Mesothelial cell of epicardium (in vitro differentiated cells): ENCODE measurements at places on chromosomes 6 and 20.

DNA sequence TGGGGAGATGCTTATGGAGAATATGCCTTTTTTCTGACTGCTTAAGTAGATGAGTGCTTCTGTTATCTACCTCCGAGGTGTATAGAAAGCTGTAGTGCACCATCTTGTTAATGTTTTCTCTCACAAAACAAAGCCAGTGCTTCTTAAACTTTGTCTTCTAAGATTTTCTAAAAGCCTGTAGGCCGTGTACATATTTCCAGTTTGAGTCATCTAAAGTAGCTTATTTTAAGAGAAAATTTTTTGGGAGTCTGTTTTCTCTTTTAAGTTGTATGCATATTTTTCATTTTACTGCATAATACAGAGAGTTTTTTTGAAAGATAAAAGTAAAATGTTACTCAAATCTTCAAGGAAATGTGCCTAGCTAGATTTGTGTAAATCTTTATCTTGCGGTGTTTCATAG, 151.7 kb downstream of the GRIK2 start:
- H3K27ac ChIP-seq: peak overlapping the region; percentile 29
- H3K4me3 ChIP-seq: no peak overlapping the region
- no peak for DNase-seq
- H3K4me1 ChIP-seq: peaks cover 15% of the 10 kb centered on the region
- no peaks in the 10 kb centered on the region for H3K36me3 ChIP-seq

DNA sequence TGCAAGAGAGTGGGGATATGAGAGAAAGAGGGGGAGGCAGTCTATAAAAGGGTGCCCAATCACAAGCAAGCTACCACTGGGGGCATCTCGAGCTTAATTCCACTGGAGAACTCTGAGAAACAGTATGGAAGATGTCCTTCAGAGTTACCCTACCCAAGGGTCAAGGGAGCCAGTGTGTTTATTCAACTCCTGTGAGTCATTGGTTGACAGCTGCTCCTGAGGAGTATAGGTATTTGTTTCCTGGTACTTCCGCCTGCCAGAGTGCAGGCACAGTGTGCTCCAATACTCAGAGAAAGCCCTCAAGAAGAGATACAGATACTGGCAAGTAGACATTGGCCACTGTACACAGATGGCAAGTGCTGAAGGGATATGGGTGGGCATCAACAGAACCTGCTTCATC, 49.5 kb downstream of the ARHGAP40 start:
- peaks cover 3% of the 10 kb centered on the region for H3K4me1 ChIP-seq
- H3K36me3 ChIP-seq: no peaks in the 10 kb centered on the region
- H3K27ac ChIP-seq: no peak overlapping the region
- no peak overlapping the region for H3K4me3 ChIP-seq
- DNase-seq: no peak

GRCh38 chr6:108707328-108707976, 140.8 kb upstream of the ARMC2 start:
- H3K27me3 ChIP-seq: no peaks in the 10 kb centered on the region
- H3K27ac ChIP-seq: no peak overlapping the region
- H3K36me3 ChIP-seq: peaks cover 6% of the 10 kb centered on the region
- H3K4me1 ChIP-seq: peaks cover 53% of the 10 kb centered on the region

DNA sequence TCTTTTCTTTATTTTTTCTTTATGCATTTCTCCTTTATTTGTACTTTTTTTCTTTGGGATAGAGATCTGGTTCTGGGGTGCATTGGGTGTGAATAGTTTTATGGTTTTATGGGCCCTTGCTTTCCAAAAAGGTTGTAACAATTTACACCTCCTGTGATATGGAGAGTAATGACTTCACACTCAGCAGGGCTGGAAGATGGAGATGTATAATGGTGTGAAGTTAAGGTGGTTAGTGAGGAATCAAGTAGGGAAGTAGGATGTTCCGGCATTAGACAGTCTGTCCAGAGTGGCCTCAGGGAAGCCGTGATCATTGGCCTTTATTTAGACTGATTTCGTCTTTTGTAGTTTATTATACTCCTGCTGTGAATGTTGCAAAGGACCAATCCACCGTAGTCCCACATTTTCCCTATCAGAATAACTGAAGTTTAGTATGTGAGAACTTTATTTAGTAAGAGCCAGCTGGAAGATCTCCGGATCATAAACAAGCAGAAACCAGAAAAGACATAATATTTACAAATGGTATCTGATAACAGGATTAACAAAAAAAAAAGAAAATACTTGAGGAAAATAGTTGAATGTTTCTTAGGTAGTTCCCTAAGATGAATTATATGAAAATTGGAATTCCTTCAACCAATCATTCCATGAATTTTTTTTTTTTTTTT, 255.5 kb downstream of the TBC1D7 start:
- peaks cover 25% of the 10 kb centered on the region for H3K27me3 ChIP-seq
- no peaks in the 10 kb centered on the region for H3K4me1 ChIP-seq
- no peak overlapping the region for H3K27ac ChIP-seq
- H3K36me3 ChIP-seq: no peaks in the 10 kb centered on the region
- DNase-seq: no peak

DNA sequence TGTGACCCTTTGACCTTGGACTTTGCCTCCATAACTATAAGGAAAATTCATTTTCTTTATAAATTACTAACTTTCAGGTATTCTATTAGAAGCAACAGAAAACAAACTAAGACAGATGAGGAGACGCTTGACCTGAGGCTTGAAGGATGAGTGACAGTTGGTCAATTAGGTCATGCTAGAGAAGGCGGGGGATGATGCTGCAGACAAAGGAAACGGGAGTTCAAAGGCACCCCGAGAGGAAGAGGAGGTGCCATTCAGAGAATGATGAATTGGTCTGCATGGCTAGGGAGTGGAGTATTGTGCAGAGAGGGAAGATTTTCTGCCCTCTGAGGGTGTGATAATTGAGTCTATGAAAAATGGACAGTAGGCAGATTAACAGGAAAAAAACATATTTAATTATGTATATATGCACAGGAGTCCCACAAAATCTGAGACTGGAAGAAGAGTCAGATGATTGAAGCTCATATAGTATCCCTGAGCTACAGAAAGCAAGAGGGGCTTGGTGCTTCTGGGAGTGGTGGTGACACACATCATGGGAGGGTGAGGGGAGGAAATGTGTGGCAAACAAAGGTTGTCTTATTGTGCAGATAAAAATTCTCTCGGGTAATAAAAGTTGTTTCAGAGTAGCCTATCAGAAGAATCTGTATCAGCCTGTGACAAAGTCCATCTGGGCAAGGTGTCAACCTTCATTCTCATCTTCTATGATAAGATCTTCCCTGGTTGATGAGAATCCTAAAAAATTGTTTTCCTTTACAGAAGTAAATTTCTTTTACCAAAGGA, 20.4 kb upstream of the FUCA2 start:
- H3K4me3 ChIP-seq: no peak overlapping the region
- H3K27me3 ChIP-seq: peaks cover 10% of the 10 kb centered on the region
- no peak for DNase-seq
- H3K36me3 ChIP-seq: no peaks in the 10 kb centered on the region
- H3K4me1 ChIP-seq: peaks cover 4% of the 10 kb centered on the region

DNA sequence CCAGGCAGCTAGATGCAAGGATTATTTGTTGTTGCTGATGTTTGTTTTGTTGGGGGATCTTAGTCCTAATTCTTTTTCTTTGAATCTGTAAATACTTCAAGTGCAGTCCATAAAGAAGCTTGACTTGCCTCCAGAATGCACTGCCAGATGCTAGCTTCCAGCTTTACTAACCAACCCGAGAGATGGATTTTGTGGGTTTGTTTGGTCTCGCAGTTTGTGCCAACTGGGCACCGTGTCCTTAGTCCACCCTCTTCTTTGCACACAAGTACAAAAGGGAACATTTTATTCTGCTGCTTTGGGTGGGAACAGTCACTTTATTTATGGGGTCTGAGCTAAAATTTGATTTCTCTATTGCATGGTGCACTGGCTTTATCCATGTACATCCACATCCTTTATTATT, 212.0 kb downstream of the PLCB1 start:
- DNase-seq: no peak
- H3K36me3 ChIP-seq: no peaks in the 10 kb centered on the region
- no peak overlapping the region for H3K27ac ChIP-seq
- H3K27me3 ChIP-seq: no peaks in the 10 kb centered on the region
- H3K4me1 ChIP-seq: peaks cover 30% of the 10 kb centered on the region

DNA sequence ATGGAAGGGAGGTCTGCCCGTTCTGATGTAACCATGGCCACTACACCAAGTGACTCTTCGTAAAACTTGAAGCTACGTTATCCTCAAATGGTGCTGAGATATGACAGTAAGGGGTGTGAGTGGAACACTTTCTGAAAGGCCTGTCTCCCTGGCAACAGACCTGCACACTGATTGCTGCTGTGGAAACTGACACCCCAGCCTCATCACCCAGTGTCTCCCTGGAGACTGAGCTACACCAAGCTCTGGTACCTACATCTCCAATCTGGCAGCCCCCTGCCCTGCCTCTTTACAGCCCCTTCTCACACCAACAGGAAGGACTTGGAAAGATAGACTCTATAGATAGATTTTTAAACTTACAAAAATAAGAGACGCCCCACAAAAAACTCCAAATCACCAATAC, 13.2 kb downstream of the PI16 start:
- peaks cover 13% of the 10 kb centered on the region for H3K4me1 ChIP-seq
- H3K4me3 ChIP-seq: no peak overlapping the region
- H3K27me3 ChIP-seq: no peaks in the 10 kb centered on the region
- H3K36me3 ChIP-seq: peaks cover 40% of the 10 kb centered on the region
- DNase-seq: no peak

DNA sequence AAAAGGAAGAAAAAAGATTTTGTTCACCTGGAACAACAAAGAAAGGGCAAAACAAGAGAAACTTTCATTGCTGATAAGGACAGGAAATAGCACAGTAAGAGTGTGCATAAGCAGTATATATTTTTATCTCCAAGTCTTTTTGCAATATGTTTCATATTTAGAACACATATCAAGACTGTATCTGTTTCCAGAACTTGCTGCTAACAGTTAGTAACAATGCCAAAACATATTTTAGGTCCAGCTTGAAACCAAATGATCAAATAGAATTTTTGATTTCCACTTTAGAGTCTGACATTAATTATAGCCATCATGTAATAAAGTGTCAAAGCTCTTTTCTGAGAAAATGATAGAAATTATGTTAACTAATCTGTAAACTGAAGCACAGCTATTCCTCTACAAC, 143.5 kb upstream of the SUPT3H start:
- H3K27me3 ChIP-seq: no peaks in the 10 kb centered on the region
- peaks cover 35% of the 10 kb centered on the region for H3K4me1 ChIP-seq
- no peak for DNase-seq
- no peak overlapping the region for H3K27ac ChIP-seq

DNA sequence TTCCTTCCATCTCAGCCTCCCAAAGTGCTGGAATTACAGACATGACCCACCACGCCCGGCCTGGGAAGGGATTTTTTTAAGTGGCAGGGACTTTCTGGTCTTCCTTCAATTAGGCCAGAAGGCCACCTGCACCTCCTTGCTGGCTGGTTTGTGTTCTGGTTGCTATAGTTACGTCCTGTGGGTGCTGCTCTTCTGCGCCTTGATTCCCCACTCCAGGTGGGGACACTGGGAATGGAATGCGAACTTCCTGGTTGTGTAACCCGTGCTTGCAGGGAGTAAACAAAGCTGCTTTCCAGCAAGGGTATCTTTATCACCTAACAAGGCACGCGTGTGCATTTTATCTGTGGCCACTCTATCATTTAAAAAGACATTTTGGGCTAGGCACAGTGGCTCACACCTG, 117.7 kb downstream of the PLEKHG1 start:
- peak overlapping the region; percentile 50 for H3K27ac ChIP-seq
- peaks cover 61% of the 10 kb centered on the region for H3K4me1 ChIP-seq
- no peak overlapping the region for H3K4me3 ChIP-seq
- no peaks in the 10 kb centered on the region for H3K36me3 ChIP-seq
- no peak for DNase-seq

GRCh38 chr6:143007646-143008045, 53.0 kb upstream of the AIG1 start:
- no peak overlapping the region for H3K27ac ChIP-seq
- no peak overlapping the region for H3K4me3 ChIP-seq
- no peak for DNase-seq
- no peaks in the 10 kb centered on the region for H3K36me3 ChIP-seq
- no peaks in the 10 kb centered on the region for H3K27me3 ChIP-seq

GRCh38 chr6:142444376-142444775, 142.6 kb downstream of the ADGRG6 start:
- H3K27ac ChIP-seq: no peak overlapping the region
- no peak overlapping the region for H3K4me3 ChIP-seq
- no peak for DNase-seq
- peaks cover 4% of the 10 kb centered on the region for H3K4me1 ChIP-seq
- no peaks in the 10 kb centered on the region for H3K27me3 ChIP-seq

DNA sequence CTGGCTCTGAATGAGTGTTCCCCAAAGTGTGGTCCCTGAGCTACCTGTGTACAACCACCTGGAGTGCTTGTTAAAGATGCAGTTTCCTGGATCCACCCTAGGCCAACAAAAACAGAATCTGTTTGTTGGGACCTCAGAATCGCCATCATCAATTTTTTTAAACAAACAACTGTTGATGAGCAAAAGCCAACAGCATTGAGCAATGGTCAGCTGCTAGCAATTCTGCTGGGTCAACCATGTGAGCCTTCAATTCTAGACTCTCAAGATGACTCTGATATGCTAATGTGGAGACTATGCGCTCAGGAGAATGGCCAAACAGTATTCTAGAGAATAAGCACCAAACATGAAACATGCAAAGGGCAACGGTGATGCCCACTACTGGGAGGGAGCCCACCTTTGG, 64.4 kb upstream of the IYD start:
- H3K36me3 ChIP-seq: no peaks in the 10 kb centered on the region
- H3K27ac ChIP-seq: no peak overlapping the region
- H3K27me3 ChIP-seq: peaks cover 12% of the 10 kb centered on the region
- peaks cover 2% of the 10 kb centered on the region for H3K4me1 ChIP-seq
- no peak for DNase-seq

DNA sequence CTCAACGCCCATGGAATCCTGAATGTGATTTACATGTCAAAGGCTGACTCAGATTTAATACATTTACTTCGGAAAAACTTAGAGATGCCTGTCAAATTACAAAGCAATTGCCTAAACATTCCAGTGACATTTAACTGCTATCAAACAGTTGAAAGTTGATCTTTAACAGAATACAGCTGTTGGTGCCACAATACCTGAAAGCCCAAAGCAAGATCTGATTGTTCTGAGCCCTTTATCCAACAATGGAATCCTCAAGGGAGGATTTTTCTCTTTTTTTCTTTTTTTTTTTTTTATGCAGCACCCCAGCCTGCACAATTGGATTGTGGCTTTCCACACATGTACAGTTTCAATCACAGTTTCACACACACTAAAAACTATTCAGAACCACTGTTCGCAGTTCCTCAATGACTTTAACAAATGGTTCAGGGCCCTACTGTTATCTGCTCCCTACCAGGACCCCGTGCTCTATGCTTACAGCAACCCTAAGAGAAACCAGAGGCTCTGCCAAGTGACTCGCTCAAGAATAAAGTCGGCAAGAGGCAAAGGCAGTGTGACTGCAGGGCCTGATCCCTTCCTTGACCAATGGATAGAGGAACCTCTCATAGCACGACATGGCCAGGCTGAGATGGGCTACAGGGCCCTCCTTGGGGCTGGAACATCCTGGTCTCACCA, 33.3 kb downstream of the EPB41L2 start:
- no peaks in the 10 kb centered on the region for H3K36me3 ChIP-seq
- no peak for DNase-seq
- peak overlapping the region; percentile 52 for H3K27ac ChIP-seq
- H3K4me1 ChIP-seq: peaks cover 8% of the 10 kb centered on the region
- H3K4me3 ChIP-seq: no peak overlapping the region
